ENCODE measurements at places on chromosomes 11 and 22.
A peak's percentile ranks its signal among the peaks of the same experiment; 100 is the strongest.

DNA sequence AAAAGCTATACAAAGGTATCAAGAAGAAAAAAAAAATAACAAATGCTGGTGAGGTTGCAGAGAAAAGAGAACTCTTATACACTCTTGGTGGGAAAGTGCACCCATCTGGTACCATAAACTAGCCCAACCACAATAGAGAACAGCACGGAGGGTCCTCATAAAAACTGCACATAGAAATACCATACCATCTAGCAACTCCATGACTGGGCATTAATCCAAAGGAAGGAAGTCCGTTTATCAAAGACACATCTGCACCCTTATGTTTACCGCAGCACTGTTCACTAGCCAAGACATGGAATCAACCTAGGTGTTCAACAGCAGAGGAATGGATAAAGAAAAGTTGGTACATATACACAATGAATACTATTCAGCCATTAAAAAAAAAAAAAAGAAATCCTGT is 10.8 kb upstream of the CLDN5 start:
- peak; percentile 75 for DNase-seq

GRCh38 chr22:19974268-19974861 is 32.7 kb upstream of the TXNRD2 start:
- peak; percentile 95 for DNase-seq

- DNase-seq: peak; percentile 23
Measured at GRCh38 chr11:117814766-117815261, 9.7 kb downstream of the FXYD2 start.

DNA sequence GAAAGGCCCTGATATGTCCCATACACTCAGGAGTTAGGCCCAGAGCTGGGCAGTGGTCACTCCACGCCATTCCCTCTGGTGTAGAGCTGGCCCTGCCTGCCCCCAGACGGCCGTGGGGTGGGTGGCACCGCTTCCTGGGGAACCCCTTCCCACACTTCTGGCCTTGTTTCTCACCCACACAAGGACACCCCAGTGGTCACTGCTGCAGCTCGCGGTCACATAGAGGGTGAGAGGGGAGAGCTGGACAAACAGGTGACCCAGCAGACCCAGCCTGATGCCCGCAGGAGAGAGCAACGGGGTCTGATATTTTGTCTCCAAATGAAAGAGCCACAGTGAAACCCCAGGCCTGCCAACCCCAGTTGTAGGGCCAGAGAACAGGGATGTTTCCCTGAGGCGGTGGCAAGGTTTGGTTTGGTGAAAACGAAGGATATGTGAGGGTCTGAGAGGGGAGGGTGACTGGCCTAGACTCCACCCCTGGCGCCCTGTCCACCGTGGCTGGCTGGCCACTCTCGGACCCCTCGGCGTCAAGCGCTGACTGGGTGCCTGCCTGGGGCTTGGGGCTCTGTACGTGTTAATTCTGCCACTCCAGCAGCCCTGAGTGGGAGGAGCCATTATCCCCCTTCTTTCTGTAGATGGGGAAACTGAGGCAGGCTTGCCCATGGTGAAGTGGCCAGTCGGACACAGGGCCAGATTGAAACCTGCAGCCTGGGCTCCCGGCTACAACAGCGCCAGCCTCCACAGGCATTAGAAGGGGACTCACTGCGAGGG is 71.0 kb upstream of the PPARA start:
- DNase-seq: peak; percentile 22

GRCh38 chr22:19756288-19757128 is 4.1 kb upstream of the TBX1 start:
- peak; percentile 67 for DNase-seq

DNA sequence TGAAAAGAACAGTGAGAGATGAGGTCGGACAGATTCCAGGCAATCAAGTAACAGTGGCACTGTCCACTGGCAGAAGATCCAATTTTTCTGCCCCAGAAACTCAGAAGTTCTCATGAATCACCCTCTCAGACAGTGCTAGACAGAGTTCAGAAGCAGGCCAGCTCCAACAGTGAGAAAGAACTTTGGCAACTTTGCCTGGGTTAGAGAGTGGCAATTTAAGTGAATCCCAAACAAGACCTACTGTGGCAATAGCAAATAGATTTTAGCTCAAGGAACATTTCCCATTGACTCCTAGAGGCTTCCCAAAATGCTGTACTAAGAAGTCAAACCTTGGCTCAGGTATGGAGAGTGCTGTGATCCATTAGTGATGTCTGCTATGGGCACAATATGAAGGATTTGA is 12.3 kb downstream of the CD44 start:
- DNase-seq: no peak

- DNase-seq: no peak
Measured at GRCh38 chr11:130237282-130238006, 77.3 kb downstream of the ZBTB44 start.

- DNase-seq: no peak
Measured at GRCh38 chr11:1261241-1262071, 38.6 kb downstream of the MUC5B start.

DNA sequence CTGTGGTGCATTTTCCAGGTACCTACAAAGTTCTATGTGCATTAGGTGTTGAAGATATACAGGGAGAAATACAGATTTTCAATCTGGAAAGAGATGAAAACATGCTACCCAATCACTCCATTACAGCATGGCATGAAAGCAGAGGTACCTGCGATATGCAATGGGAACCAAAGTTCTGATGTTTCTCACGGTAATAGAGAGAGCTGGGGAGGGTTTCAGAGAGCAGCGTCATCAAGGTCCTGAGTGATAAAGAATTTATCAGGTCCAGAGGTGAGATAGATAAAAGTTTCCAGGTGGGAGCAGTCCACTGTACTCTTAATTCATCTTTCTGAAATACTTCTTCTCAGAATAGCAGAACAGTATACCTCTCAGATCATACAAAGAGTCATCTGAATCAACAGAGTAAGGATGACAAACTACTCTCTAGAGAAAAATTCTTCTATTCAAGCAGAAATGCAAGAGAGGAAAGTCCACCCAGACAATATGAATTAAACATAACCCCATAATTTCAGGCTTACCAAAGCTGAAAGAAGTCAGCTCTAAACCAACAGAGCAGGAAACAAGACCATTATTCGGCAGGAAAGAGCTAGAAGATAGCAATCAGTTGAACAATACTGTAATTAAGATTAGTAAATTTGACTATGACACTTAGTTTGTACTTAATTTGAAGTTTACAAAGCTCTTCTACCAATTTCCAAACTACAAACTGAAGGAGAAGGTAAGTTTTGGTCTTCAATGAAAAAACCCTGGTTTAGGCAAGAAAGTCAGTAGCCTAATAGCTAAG is 12.8 kb downstream of the CTSC start:
- peak; percentile 45 for DNase-seq

DNA sequence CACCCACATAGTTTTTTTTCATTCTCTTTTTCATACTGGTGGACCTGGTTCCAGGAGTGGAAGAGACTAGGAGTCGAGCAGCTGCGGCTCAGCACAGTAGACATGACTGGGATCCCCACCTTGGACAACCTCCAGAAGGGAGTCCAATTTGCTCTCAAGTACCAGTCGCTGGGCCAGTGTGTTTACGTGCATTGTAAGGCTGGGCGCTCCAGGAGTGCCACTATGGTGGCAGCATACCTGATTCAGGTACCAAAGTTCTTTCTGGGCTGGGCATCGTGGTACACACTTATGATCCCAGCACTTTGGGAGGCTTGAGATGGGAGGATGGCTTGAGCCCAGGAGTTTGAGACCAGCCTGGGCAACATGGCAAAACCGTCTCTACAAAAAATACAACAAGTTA is 4.2 kb downstream of the PTPMT1 start:
- no peak for DNase-seq

- DNase-seq: no peak
Measured at GRCh38 chr11:73480677-73481076, 104.5 kb downstream of the RELT start.

GRCh38 chr11:64385945-64386704 is 27.2 kb downstream of the RPS6KA4 start:
- DNase-seq: no peak

DNA sequence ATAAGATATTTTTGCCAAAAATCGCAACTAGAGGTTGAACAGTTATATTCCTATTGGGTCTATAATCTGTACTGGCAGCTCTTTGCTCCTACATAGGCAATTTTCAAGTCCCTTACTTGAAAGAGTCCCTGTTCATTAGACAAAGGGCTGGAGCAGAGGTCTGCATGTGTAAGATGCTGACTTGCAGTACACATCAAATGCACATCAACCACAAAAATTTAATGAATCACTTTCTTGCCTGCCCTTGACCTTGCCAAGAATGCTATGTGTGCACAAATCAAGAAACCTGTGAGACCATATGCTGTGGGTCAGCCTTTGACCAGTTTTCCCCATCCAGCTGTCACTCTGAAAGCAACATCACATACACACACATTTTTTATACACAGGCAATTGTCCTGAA is 661.5 kb downstream of the LRRC4C start:
- no peak for DNase-seq

DNA sequence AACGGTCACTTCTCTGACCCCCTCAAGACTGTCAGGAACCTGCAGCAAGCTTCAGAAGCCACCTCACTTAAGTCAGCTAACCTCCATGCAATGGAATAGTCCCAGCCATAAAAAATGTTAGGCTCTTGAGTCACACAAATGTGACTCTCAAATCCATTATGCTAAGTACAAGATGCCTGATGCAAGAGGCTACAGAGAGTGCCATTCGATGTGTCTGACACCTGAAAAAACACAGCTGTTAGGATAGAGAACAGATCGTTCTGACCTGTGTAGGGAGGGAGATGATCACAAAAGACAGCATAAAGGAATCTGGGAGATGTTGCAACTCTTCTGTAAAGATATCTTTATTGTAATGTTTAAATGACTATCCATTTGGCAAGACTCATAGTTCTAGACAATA is 712.4 kb downstream of the TBC1D22A start:
- no peak for DNase-seq

DNA sequence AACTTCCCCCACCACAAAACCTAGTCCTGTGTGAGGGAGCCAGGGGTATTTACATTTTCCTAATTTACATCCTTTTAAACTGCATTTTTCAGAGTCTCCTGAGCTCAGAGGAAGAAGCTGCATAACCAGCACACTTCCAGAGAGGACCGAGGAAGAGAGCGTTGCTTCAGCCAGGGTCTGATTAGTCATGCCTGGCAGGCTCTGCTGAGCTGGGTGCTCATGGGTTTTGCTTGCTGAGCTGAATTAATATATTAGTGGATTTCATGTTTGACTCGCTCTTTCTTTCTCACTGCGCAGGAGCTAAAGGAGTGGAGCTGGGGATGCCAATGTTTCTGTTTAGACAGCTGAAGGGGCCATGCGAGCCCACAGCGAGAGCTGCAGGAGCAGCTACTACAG is 539.3 kb upstream of the B3GAT1 start:
- DNase-seq: peak; percentile 49

DNA sequence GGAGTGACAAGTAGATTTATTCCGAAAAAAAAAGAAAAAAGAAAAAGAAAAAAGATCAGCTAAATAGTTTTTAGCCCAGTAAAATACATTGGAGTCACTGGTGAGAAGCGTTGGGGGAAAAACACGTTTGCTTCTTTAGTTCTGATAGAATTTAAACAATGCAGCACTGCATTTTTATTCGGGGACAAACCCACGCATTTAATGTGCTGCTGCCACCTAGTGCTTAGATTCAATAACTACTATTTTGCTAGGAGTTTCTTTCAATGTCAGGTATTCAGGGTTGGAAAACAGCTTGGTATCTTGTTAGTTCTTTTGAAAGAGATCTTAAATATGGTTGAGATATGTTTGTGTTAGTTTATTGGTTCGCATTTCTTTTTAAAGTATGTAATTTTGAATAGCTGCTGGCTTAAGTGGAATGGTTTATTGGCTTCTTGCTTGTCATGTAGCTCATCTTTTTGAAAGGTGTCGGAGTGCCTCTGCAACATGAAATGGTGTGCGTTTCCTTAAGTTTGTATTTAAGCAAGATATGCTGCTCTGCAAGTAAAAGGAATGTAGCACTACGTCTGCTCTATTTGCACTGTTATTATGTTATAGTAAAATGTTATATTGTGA is 41.9 kb downstream of the SVIP start:
- DNase-seq: peak; percentile 70

DNA sequence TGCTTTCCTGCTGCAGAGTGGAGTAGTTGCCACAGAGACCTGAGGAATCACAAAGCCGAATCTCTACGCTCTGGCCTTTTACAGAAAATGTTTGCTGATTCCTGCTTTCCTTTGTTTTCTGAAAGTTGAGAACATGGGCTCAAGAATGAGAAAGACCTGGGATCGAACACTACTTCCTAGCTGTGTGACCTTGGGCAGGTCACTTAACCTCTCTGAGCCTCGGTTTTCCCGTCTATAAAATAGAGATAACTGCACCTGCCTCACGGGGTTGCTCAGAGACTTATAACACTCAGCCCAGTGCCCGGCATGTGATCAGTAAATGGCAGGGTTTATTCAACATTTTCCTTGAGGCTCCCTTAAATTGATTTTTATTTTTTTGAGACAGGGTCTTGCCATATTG is 70.9 kb upstream of the ALX4 start:
- DNase-seq: no peak

DNA sequence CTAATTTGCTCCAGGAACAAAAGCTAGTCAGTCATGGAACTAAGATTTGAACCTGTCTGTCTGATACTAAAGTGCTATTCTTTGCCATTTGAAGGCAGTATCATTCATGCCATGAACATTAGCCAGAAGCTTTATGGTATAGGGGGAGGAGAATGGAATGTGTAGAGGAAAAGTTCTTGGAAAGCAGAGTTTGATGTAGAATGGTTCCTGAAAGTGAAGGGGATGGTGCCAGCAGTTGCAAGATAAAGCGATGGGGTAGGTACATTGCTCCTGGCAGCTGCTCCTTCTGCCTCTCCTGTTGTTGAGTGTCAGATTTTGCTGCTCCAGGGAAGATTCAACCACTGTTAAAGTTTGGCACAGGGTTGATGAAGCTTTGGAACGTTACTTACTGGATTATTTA is 53.4 kb downstream of the ARHGAP42 start:
- DNase-seq: peak; percentile 20

GRCh38 chr11:61021661-61022212 is 50.3 kb downstream of the CD6 start:
- no peak for DNase-seq

GRCh38 chr11:45341372-45341771 is 55.2 kb upstream of the SYT13 start:
- DNase-seq: no peak

GRCh38 chr22:37231406-37232139 is 12.5 kb downstream of the RAC2 start:
- no peak for DNase-seq

- no peak for DNase-seq
Measured at GRCh38 chr11:99781074-99781473, 760.3 kb downstream of the CNTN5 start.
